ENCODE measurements at places on chromosomes 2 and 18. TPM values are rescaled to one million over a fixed set of nuclear protein-coding genes. Genes with fewer than 3 reads are reported as not detected.

The C2orf78 gene
- total RNA-seq = not detected

The IL1B gene
- 0.82 TPM for total RNA-seq

The NR4A2 gene
- not detected for total RNA-seq

The SULT1C2 gene
- not detected for total RNA-seq

The KLHL30 gene
- total RNA-seq = 0.59 TPM

The NETO1 gene
- total RNA-seq = not detected

The HNMT gene
- 16.8 TPM for total RNA-seq
